NCI-H460 (cell line): ENCODE measurements at places on chromosomes 6 and 20. TPM values are rescaled to one million over a fixed set of nuclear protein-coding genes. Genes with fewer than 3 reads are reported as not detected.

DNA sequence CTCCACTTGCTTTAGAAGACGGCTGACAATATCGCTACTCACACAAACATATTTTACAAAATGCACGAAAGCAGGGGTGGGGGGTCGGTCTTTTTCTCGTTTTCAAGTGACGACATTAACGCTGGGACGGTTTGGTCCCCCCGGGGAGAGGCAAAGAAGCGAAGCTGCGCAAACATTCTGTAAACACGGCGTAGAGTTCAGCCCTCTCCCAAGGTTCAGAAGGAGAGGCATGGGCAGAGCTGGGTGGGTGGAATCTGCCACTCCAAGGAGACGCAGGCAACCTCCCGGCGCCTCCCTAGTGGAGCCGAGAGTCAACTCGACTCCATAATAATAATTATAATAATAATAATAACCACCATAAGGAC is 2.4 kb downstream of the NKX2-2 start:
- DNase-seq: no peak

DNA sequence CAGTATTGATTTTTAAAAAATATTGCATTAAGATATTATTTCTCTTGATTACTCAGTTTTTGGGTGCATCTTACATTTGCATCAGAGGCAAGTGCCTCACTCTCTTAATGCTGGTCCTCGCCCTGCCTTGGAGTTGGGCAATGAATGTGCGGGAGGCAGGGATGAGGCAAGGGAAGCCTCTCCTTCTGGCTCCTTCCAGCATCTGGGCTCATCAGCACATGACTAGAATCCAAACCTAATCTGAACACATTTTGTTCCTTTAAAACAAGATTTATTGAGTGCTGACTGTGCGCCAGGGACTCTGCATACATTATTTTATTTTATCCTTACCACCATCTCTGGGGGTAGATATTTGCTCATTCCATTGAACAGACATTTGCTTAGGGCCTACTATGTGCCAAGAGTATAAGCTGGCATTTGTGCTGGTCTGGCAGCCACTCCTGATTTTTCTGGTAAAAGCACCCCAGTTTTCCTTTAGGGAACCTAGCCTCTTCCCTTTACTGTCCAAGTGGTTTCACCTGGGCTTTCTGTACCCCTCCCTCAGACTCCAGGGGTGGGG is 71.9 kb upstream of the ZNFX1 start:
- no peak for DNase-seq

DNA sequence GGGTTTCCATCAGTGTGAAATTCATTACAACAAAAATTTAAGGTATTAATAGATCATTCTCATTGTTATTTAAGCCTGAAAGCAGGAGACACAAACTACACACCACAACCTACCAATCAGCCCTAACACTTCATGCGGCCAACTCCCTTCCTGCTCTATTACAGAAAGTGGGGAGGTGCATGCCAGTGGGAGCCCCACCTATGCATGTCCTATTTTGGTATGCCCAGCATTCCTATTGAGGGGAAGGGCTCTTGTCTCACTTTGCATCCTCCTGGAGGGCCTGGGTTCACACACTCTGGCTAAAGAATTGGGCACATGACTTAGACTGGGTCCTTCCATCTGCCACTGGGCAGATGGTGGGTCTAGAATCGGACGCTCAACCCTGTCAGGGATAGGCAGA is 450.0 kb downstream of the PTPRT start:
- no peak for DNase-seq

DNA sequence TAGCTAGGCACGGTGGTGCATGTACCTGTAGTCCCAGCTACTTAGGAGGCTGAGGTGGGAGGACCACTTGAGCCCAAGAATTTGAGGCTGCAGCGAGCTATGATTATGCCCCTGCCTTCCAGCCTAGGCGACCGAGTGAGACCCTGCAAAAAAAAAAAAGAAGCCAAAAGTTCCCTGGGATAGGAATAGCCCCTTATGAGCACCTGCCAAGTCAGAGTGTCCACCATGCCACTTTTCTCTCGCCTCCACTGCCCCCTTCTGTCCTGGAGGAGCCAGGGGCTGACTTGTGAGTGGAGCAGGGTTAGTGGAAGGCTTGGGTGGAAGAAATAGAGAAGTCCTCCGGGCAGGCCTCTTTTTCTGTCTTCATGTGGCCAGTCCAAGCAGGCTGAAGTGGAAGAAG is 12.1 kb upstream of the DDX27 start:
- no peak for DNase-seq

- DNase-seq: no peak
Measured at GRCh38 chr6:137816133-137816579, 50.9 kb upstream of the TNFAIP3 start.

DNA sequence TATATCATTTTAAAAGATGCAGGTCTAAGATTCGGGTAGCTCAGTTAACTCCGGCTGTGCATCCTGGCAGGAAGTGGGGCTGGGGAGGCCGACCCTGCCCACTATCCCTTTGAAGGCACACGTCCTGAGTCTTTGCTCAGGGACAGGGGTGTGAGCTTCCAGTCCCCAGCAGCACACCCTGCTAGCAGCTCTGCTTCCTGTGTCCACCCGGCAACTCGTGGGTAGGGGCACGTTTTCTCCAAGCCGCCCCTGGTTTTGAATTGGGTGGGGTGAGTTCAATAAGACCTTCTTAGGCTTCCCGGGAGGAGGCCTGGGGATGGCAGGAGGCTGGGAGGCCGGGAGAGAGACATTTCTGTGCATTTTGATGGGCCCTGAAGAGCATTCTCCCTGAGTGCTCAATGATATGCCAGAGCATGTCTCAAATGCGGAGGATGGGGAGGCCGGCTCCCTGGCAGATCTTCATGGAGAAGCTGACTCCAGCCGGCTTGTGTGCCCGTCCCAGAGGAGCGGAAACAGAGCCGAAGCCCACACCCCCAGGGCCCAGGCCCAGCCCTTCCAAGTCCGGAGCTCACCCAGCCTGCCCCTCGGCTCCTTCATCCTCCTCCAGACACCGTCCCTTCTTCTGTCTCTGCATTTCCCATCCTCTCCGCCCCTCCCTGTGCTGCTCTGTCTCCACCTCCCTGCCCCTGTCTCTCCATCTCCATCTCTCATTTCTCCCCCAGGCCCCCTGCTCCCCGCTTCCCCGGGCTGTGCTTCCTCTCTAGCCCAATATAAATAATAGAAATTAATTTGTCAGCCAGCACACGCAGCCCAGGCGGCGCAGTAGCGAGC is 36.3 kb upstream of the ZFAND3 start:
- DNase-seq: no peak

DNA sequence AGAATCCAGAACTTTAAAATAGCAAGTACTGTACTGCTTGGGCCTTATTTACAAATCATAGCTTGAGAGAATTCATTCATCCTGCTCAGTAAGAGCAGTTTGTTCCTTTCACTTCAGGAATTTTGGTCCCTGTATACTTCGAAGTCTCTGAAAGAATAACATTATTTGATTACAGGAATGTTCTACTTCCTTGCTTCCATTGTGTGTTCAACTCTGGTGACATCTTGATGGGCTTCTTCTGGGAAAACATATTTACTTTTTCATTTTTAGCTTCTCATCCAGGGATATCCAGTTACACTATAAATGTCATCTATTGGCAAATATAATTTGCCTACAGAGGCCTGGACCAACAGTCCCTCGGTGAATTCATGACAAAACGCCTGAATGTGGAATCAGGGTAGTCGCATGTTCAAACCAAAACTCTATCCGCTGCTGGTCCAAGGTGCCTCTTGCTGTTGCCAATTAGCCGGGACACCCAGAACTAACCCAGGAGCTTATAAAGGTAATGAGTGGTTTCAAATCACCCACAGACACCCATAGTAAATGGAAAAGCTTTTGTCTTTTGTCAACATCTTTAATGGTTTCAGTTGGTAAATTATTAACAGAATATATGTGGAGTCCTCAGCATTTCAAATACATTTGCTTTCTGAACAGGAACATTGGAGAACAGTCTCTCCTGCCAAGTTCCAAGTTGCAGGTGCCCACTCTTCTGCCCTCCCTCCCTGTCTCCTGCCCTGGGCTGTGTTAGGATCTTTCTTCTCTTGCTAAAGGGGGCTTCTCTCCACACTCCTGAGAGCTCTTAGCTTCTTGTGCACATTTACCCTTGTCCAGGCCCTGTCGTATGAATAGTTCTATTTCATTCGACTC is 162.5 kb upstream of the CITED2 start:
- no peak for DNase-seq

DNA sequence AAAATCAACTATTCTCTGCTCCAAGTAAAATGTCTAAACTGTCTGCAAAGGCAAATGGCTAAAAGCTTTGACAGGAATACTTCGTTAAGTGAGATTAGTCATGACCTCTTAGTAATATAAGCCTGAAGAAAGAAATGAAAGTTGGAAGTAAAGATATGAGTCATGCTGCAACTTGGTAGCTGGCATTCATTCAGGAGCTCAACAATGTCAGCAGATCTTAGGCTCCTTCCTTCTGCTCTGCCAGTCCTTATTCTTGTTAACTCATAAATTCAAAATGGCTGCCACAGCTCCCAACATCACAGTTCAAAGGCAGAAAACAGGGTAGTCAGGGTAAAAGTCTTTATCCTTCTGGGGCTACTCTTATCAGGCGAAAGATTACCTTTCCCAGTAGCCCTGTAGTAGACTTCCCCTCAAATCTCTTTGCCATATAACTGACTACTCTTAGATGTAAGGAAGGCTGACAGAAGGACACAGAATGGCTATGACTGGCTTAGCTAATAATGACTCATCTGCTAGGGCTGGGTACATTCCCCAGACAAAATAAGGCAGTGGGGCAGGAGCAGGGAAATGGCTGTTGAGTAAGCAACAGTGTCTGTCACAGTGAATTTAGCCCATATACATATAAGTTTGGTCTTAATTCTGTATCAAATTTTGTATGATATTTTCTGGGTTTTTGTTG is 24.4 kb upstream of the C6orf62 start:
- DNase-seq: peak; percentile 68

- DNase-seq: peak; percentile 48
Measured at GRCh38 chr6:147205690-147206600, 1.7 kb downstream of the STXBP5 start.

GRCh38 chr6:145375502-145375901 is 359.8 kb downstream of the EPM2A start:
- no peak for DNase-seq

DNA sequence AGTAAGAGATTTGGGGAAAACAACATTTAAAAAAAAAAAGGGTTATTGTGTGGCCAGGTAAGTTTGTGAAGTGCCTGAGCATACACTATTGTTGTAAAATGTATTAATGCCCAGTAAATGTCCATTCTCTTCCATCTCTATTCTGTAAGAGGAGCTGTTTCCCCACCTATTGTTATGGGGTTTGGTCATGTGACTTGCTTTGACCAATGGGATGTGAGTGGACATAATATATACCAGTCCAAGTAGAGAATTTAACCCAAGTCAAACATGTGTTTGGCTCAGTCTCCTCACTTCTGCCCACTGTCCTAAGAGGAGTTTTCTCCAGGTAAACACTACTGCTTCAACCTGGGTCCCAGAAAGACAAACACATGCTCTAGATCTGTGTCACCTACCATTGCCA is 377.1 kb downstream of the FOXA2 start:
- no peak for DNase-seq

DNA sequence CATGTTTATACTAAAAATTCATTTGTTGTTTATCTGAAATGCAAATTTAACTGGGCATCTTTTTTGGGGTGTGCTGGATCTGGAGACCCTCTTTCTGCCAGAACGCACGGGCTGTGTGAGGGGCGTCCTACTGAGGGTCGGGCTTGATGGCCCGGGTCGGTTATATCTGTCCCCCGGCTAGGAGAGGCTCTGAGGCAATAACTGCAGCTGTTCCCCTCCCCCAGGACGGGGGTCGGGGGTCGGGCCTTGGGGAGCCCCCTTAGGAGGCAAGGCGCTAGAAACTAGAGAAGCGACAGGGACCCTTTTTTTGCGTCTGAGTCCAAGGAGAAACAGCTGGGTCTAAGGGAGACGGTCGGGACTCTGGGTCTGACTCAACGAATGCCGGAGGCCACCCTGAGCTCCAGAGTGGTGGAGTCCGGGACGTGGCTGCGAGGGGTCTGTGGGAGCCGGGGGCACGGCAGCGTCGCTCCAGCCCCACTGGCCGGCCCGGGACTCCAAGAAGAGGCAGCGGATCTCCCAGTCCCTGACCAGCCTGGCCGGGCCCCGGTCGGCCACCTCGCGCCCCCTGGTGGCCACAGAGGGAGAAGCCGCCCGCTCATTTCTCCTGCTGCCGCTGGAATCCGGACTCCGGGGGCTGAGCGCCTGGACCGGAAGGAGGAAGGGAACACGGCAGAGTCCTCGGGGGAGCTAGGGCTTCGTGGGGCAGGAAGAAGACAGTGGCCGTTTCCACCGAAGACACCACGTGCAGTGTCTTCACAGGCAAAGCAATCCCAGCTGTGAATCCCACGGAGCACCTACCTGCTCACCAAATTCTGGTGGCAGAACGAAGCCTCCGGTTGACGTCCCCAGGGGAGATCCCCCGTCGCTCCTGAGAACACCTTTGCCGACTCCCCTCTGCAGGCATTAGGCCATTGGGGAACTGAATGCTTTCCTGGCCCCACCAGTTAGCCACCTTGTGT is 24.0 kb upstream of the SCML4 start:
- DNase-seq: peak; percentile 64

DNA sequence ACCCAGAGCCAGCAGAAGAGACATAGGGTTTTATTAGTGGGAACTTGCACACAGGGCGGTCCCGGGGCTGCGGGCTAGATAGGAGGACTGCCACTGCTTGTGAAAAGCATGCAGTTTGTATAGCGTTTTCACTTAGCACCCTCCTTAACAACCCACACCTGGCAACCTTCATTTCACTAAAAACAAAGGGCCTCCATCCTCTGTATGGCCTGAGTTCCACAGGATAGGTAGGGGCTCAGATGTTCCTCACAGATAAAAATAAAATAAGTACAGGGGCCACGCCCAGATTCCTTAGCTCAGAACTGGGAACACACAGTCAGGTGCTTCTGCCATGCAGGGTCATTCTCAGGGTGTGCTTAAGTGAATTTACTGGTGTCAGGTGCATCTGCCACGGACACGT is 39.8 kb downstream of the GPR6 start:
- no peak for DNase-seq

- no peak for DNase-seq
Measured at GRCh38 chr6:160832422-160832821, 130.4 kb downstream of the PLG start.

- no peak for DNase-seq
Measured at GRCh38 chr6:156174031-156174890, 602.9 kb upstream of the ARID1B start.

DNA sequence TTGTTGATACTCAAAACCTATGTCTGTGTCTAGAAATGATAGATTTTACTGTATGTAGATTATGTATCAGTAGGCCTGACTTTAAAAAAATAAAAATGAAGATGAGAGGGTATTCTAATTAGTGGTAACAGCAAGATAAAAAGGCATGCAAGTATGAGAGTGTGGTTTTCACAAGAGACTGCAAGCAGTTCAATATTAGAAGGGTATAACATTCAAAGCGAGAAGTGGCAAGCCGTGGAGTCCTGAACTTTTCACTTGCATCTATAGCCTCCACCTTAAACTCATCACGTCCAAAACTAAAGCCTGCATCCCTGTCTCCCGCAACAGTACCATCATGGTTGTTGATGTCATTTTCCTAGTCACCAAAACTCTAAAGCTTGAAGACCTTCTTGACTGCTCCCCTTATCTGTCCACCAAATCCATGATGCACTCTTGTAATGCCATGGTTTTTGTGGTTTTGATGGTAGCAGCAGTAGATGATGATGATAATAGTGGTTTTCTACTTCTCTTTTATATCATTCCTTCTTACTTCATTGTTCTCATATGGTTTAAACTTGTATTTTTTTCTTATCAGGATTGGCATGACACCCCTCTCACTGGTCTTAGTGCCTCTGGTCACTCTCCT is 9.2 kb upstream of the CGA start:
- no peak for DNase-seq

Gene WFDC2
- total RNA-seq: not detected in 2 replicates

Gene GLP1R
- not detected in 2 replicates for total RNA-seq

Gene CCN5
- total RNA-seq: 5.3 and 8.1 TPM in 2 replicates

Gene ZHX3
- 3.7 and 4.6 TPM in 2 replicates for total RNA-seq

Gene BPIFB2
- total RNA-seq: not detected in 2 replicates

Gene CD93
- not detected in 2 replicates for total RNA-seq
